ENCODE measurements at places on chromosomes 2 and 18.
A peak's percentile ranks its signal among the peaks of the same experiment; 100 is the strongest.

DNA sequence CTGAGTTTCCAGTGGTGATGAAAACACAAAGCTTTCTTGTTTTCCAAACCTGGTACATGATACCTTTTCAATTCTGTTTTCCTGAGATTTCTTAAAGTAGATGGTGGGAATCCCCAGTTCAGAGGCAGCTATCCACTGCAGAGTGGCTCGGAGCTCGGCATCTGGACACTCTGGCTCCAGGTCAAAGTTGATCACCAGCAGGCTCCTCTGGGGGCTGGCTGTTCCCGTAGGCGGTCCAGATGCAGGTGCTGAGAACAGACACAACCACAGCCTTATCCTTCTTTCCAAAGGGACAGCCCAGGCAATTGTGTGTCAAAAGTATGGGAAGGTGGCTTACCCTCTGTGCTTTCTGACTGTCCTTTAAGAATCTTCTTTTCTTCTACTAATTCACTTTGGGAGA lies 119.5 kb downstream of the DAW1 start:
- no peak for DNase-seq

DNA sequence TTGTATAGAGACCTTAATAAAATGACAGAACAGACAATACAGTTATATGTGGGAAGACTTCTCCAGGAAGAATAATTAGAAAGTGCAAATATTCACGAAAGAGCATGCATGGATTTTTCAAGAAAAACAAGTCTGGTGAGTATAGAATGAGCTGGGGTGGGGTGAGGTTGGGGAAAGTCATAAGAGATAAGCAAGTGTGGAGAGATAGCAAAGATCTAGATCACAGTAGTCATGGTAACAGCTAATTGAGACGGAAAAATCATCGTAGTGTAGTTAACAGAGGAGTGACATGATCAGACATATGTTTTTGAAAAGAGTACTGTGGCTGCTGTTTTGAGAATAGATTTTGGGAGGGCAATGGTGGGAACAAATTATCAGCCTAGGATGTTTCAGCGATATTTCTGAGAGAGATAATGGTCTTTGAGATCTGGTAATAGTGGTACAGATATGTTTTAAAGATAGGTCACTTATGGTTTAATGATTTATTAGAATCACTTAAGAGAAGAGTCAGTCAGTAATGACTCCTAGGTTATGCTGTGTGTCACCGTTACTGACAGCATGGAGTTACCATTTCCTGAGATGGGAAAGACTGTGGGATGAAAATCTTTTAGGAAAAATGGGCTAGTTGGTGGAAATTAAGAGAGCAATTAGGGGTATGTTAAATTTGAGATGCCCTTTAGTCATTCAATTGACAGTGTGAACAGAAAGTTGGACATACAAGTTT lies 248.5 kb upstream of the SLC8A1 start:
- DNase-seq, result peak; percentile 47

DNA sequence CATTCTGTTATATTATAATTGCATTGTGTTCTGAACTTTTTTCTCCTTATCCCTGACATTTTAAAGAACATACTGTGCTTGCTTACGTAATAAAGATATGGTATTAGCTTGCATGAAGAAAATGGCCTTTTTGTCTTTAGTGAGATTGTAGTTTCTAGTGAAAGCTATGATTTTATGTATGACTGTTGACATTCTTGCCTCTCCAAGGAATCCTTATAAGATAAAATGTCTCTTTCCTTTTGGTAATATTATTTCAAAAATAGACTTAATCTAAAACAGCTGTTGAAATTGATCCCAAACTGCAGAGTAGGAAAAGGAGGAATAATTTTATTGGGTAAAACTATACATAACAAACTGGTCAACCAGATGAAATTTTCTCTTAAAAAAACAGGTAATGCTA lies 40.8 kb upstream of the CCDC102B start:
- DNase-seq, result no peak

GRCh38 chr2:227407591-227408151 lies 19.9 kb upstream of the SCYGR1 start:
- DNase-seq, result no peak

DNA sequence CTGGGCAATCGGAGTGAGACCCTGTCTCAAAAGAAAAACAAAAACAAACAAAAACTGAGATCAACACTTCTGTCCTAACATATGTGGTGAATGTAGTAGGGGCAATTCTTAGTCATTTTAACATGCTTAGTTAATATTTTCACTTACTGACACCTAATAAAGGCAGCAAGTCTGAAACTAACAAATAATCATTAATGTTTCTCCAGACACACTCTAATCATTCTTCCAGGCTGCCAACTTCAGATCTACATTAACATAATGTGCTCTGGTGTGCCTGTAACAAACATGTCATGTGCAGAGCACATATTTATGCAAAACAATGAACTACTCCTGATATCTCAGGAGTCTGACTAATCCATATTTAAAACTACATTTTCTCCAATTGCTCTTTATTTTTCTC lies 6.0 kb downstream of the KRCC1 start:
- no peak for DNase-seq

- DNase-seq, result no peak
These were observed 100.8 kb upstream of the ZSWIM2 start for GRCh38 chr2:186949726-186950256.

DNA sequence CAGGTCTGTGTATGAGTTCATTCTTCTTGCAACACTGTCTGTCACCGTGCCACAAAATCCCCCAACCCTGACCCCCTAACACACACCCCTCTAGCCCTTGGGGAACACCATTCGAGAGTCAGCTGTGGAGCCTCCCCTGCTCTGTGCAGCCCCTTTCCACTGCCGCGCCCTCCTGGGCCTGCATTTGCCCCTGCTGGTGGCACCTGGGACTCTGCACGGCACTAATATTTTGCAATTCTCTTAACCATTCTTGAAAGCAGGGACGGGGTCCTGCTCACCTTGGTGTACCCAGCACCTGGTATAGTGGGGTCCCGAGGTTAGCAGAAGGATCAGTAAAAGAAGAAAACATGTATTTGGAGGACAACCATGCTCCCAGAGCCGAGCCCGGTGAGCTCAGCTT lies 124.0 kb downstream of the HDAC4 start:
- DNase-seq, result no peak

GRCh38 chr2:72548081-72548764 lies 277.6 kb downstream of the EXOC6B start:
- DNase-seq, result no peak

DNA sequence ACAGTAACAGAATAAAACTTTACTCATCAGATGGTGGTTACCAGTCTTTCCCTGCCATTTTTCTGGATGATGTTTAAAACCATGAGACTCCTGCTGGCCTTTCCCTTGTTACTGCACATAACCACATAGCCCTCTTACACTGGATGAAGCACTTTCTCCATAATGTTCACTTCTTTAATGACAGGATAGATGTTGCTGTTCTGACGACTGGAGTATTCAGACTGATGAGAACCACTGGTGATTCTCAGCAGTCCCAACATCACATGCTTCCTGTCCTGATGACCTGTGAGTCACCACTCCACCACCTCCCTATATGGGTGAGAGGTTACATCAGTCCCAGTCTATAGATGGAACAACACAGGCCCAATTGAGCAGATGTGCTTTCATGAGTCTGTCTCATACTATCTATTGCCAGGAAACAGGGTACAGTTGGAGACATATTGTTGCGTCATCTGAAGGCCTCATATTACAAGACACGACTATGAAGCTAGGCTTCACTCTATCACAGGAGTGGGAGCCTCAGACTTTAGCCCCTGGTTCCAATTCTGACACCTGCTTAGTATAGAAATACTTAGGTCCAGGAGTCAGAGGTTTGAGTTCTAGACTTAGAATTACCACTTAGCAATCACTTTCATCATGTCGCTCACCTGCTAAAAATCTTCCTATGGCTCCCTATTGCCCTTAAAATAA lies 145.7 kb upstream of the KLF7 start:
- DNase-seq, result peak; percentile 84

GRCh38 chr2:86783615-86784339 lies 6.9 kb downstream of the CD8A start:
- no peak for DNase-seq

- DNase-seq, result no peak
These were observed 213.5 kb upstream of the PIEZO2 start for GRCh38 chr18:11362856-11363255.

All from RCC 7860 (cell line).